ENCODE measurements at places on chromosomes 12 and 14.

- no peak for DNase-seq
Measured at GRCh38 chr12:13275241-13276085, 78.9 kb downstream of the EMP1 start.

DNA sequence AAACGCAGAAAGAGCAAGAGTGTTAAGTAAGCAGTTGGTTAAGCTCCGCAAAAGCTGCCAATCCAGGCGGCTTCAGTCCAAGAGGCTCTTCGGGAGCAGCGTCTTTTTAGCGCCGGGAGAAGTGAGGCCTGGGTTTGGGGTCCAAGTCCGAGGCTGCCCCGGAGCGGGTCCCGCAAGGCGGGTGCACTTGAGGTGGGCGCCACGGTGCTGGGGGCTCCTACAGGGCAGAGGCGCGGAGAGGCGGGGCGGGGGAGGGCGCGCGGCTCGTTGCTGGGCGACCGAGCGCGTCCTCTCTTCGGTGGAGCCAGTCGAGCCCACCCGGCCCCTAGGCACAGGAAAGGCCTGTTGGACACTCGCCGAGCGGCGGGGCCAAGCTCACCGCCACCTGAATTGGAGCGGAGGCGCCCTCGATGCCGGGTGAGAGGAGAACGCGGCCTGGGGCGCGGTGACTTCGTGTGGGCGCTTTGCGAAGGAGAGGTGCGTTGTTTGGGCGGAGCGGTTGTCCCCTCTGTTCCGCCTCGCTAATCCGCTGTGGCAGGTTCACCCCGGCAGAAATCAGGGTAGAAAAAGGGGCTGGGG, 15.6 kb downstream of the TTC6 start:
- no peak for DNase-seq

GRCh38 chr12:115941362-115941761, 336.1 kb downstream of the MED13L start:
- DNase-seq: peak; percentile 55

DNA sequence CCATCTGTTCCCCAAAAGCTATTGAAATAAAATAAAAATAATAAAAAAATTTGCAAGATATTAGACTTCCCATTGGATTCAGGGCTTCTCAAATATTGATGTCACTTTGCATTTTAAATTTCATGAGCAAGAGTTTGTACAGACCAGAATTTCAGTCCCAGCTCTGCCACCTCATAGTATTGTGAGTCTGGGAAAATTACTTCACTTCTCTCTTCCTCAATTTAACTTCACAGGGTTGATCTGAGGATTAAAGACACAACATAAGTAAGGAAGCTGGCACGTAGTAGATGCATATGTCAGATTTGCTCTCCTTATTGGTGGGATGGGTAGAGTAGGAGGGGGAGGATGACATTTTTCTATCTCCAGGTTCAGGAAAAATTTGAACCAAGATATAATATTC, 32.8 kb downstream of the COX8C start:
- DNase-seq: no peak

DNA sequence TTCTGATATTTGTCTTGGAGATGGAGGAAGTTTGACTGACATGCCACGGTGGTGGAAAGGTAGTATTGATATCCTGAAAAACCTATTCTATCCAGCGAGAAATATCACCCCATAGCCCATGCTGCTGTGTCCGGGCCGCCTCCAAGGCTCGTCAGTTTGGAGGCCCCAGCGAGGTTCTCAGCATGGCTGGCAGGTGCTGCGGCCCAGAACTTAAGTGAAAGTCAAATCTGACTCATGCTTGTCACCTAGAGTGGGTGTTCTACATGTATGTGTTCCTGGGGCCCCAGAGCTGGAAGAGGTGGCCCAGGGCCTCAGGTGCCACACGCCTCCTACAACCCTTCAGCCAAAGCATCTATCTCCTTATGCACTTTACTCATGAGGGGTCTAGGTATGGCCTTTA, 92.9 kb downstream of the GCH1 start:
- DNase-seq: no peak

DNA sequence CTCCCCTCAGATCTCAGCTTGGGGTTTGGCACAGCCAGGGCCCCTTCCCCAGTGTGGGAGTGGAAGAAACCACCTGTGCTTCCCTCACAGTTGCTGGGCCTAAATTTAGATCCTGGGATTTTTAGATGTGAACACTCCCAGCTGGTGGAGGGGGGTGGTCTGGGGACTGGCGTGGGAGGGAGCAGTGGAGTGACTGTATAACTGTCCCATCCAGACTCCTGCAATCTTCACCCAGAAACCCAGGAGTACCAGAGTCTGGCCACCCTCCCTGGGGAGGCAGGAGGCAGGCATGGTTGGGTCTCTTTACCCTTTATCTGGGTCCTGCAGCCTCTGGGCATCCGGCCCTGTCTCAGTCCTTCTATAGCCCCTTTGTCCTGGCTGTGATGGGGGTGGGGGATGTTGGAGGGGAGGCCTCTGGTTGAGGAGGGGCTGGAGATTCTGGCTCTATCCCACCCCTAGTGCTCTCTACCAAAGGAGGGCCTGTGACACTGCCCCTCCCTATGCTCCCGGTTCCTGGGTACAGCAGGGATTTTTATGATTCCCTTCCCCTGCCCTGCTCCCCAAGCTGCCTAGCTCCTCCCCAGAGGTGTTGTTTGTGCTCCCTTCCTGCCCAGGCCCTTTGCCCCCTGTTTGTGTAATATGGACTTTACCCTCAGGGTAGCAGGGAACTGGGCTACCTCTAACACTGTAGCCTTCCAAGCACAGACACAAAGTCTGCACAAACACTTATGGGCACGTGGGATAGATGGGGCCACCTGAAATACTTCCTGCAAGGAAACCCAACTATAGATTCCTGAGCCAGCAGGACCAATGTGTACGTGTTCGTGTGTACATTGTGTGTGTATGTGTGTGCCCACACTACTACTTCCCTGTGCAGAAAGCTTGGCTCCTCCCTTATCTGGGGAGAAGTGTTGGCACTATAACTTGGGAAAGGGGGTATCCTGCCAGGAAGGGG, 1.7 kb downstream of the ERBB3 start:
- DNase-seq: no peak

All from fibroblast of skin of back (primary cell).